Naive thymus-derived CD4-positive, alpha-beta T cell (primary cell): ENCODE measurements at places on chromosomes 2 and 18.

GRCh38 chr2:62381656-62382055 is 124.3 kb downstream of the TMEM17 start:
- no peak for DNase-seq

GRCh38 chr2:229087843-229088516 is 183.1 kb downstream of the PID1 start:
- DNase-seq = no peak

DNA sequence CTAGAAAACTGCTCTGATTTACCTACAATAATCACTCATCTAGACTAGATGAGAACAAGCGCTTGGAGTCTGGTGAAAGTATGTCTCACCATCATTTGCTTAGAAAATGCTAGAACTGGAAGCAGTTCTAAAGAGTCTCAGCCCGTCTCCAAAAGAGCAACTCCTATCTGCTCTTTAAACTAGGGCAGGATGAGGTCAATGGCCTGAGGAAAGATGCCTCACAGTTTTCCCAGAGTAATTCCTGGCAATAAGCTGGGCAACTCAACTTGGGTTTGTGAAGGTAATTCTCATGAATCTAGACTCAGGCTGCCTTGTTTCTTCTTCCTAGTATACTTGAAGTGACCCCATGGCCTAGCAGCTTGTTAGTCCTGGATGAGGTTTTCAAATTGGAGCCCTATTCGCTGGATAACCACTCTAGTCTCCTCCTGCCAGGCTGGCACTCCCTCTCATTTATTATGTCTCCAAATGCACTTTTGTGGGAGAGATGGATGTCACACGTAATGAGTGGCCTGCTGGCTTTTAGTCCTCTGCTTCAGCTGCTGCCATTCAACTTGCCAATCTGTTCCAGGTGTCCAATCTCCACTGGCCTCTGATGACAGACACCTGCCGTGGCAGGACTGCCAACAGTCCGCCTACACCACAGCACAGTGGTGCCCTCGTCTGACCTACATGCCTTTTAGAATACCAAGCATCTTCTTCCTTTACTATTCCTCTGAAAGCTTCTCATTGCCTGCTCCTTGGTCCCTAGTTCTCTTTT is 80.9 kb downstream of the CABYR start:
- DNase-seq = no peak

- DNase-seq = peak; percentile 32
These were observed 55.2 kb downstream of the LDLRAD4 start for GRCh38 chr18:13273800-13274199.

DNA sequence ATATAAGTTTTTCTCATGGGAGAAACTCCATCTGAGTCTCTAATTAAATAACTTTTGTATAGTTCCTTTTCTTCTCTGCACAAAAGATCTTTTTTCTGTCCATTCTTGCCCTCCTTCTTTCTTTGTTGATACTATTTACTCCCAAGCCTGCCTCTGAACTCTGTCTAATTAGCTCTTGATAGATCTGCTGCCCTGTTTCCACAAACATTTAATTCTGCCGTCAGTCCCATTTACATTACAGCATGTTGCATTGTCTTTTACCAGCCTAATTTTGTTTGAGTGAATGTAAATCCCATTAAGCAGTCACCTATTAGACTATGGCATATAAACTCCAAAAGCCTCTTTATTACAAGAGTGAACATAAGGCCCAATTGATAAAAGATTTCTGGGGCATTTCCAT is 254.4 kb downstream of the ERBB4 start:
- no peak for DNase-seq

DNA sequence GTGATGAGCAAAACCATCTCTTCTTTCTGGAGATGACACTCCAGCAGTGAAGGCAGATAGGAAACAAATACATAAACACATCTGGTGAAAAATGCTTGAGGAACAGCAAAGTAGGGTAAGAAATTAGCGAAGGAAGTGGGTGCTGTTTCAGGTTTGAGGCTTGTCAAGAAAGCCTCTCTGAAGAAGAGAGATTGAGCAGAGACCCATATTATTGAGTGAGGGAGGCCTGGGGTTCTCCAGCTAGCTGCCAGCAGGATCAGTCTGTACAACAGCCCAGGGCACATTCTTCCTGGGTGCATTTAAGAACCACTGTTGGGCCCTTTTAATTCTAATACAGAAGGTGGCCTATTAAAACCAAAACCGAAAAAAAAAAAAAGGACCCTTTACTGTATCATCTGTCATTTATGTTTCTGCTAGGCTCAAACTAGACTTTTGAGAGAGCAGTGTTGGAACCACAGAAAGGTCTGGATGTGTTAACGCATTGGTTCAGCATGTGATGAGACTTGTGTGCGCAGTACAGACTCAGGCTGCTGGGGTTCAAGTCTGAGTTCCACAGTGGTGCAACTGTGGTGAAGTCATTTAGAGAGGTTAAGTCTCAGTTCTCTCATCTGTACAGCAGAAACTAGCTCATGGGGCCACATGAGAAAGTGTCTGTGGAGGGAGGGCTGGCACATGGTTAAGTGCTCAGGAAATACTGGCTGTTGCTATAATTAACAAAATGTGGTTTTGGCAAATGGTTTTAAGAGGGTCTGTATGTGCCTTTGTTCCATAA is 28.9 kb downstream of the MGAT5 start:
- DNase-seq = peak; percentile 26

GRCh38 chr2:112915300-112916144 is 4.6 kb downstream of the IL37 start:
- DNase-seq = no peak

- DNase-seq = no peak
These were observed 93.2 kb downstream of the UNC80 start for GRCh38 chr2:209864716-209865295.

DNA sequence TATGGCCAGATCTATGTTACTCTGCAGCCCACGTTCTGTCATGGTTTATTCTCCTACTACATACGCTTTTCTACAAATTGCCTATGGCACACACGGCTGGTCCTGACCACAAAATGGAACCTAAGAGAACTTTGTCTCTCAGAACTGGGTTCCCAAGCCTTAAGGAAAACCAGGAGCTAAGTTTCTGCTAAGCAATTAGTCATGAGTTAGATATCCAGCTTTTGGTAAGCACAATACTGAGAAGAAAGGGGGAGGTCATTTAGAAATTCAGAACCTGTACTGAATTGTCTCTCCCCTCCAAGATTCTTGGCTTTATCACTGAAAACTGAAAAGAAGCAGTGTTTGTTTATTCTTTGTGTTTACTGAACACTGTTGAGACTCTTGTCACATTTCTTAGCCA is 283.5 kb upstream of the TANK start:
- no peak for DNase-seq

- no peak for DNase-seq
These were observed 1637.4 kb upstream of the ACVR2A start for GRCh38 chr2:146207417-146207816.

DNA sequence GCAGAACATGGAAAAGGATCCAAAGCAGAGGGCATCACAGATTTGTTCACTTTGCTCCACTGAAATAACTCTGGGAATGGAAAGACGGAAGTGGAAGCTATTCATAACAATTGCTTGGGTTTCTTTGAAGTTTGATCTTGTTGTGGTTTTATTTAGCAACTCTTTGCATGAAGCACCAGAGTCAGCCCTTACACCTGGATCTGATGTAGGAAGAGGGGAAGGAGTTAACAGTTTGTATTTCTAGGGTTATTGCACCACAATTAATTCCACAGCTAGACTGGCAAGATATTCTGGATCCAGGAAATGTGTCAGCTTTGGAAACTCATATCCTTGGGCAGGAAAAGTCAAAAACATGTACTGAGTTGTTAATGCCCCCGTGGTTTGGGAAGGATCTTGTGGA is 1143.4 kb downstream of the CNTNAP5 start:
- no peak for DNase-seq
